GM12878 (cell line): ENCODE measurements at places on chromosomes 7 and 10. TPM values are rescaled to one million over a fixed set of nuclear protein-coding genes. Genes with fewer than 3 reads are reported as not detected.
A peak's percentile ranks its signal among the peaks of the same experiment; 100 is the strongest.

DNA sequence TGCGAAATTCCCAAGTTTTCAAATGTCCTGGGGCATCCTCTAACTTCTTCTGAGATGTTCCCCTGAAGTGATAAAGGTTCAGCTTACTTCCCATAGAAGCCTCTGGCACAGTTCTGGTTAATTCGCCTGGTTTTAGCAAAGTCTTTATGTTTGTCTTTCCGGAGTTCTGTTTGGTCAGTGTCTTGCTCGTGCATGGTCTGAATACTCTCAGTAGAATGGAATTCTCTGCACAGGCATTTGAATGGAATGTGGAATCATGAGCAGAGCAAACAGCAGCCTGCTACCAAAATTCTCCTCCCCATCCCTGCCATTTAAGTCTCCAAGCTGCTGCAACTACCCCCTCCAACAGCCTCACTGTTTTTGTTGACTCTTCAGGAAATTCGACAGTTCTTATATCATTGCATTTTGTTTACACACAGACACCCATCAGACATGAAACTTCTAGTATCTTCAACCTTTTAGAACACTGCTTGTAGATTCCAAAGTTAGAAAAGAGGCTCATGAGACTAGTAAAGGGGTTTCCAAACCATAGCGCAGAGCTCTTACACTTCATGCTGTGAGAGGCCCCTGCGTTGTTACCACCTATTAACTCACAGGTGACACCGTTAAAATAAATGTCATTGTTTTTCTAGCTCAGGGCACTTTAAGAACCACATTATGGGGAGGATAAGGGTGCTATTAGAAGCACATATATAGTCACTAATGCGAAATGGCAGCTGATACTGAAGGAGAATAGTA lies 129.7 kb downstream of the PLCE1 start:
- H3K4me1 ChIP-seq = no peaks in the 10 kb centered on the region
- H3K27me3 ChIP-seq = no peaks in the 10 kb centered on the region
- no peak overlapping the region for H3K27ac ChIP-seq
- DNase-seq = no peak

Gene EBLN1
- polyA plus RNA-seq = not detected in 2 replicates

Gene MLXIPL
- polyA plus RNA-seq = not detected in 2 replicates

- peak overlapping the region; percentile 77 for H3K4me3 ChIP-seq
- no peaks in the 10 kb centered on the region; the same call in 1 of the 2 replicates for H3K4me1 ChIP-seq
- no peaks in the 10 kb centered on the region for H3K27me3 ChIP-seq
- peak overlapping the region; percentile 73 for H3K27ac ChIP-seq
These were observed 566 bp downstream of the ASNS start for GRCh38 chr7:97871659-97872024.

Gene LRRD1
- not detected in 2 replicates for polyA plus RNA-seq

DNA sequence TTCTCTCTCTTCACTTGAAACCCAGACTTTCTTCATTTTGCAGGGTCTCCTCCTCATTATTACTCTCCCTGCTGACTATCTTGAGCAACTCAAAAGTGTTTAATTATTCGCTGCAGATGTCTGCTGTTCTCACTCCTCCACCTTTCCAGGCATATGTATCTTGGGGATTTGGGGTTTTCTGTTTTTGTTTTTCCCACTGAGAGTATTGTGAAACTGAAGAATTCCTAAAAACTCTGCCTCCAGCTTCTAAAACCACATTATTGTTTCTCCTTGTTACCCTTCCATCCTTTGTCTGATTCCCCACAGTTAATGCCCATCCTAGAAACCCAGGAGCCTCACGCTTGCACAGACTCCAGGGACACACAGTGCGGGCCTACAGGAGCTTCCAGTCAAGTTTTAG lies 51.3 kb downstream of the WNT2 start:
- no peaks in the 10 kb centered on the region for H3K27me3 ChIP-seq
- H3K4me3 ChIP-seq = no peak overlapping the region
- no peaks in the 10 kb centered on the region for H3K4me1 ChIP-seq

Gene PON3
- polyA plus RNA-seq = 0.65 and 1.0 TPM in 2 replicates

GRCh38 chr10:7102084-7102483 lies 308.8 kb downstream of the SFMBT2 start:
- H3K4me3 ChIP-seq = no peak overlapping the region
- H3K27me3 ChIP-seq = no peaks in the 10 kb centered on the region; the same call in none of the 2 replicates
- no peak for DNase-seq
- H3K4me1 ChIP-seq = no peaks in the 10 kb centered on the region
- no peak overlapping the region for H3K27ac ChIP-seq

Gene AGMO
- polyA plus RNA-seq = not detected in 2 replicates

- no peaks in the 10 kb centered on the region for H3K27me3 ChIP-seq
- H3K4me3 ChIP-seq = no peak overlapping the region
- no peaks in the 10 kb centered on the region for H3K36me3 ChIP-seq
- H3K27ac ChIP-seq = no peak overlapping the region
- DNase-seq = no peak
These were observed 1119.2 kb downstream of the CNTNAP2 start for GRCh38 chr7:147235645-147236382.

- no peak for DNase-seq
- H3K4me1 ChIP-seq = peaks cover 31% of the 10 kb centered on the region
- peaks cover 1% of the 10 kb centered on the region; the same call in 1 of the 2 replicates for H3K36me3 ChIP-seq
- peak overlapping the region; percentile 59 for H3K27ac ChIP-seq
- H3K27me3 ChIP-seq = no peaks in the 10 kb centered on the region
- H3K4me3 ChIP-seq = peak overlapping the region; percentile 35; the same call in 1 of the 2 replicates
These were observed 118.2 kb downstream of the CDK6 start for GRCh38 chr7:92717993-92718716.

GRCh38 chr10:26890956-26891355 lies 30.2 kb upstream of the ABI1 start:
- no peak overlapping the region for H3K27ac ChIP-seq
- no peak for DNase-seq
- no peaks in the 10 kb centered on the region; the same call in 1 of the 2 replicates for H3K27me3 ChIP-seq
- H3K4me1 ChIP-seq = no peaks in the 10 kb centered on the region
- no peak overlapping the region for H3K4me3 ChIP-seq

DNA sequence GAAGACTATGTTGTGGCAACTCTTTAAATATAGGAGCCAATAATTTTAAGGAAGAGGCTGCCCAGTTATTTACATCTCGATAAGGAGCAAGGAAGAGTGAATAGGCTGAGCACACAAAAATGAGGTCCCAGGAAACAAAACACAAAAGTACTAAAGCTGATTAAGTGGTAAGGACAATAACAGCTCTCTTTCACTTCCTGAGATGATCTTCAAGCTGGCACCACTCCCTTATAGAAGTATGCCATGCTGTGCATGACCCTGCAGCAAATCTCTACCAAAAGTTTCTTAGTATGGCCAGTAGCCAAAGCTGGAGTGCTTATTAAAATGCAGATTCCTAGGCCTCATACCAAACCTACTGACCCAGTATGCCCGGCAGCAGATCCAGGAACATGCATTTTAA lies 39.7 kb downstream of the CADPS2 start:
- no peaks in the 10 kb centered on the region for H3K4me1 ChIP-seq
- no peak overlapping the region for H3K4me3 ChIP-seq
- H3K27me3 ChIP-seq = no peaks in the 10 kb centered on the region
- DNase-seq = no peak
- H3K27ac ChIP-seq = no peak overlapping the region
- no peaks in the 10 kb centered on the region for H3K36me3 ChIP-seq

- no peak overlapping the region for H3K4me3 ChIP-seq
- no peaks in the 10 kb centered on the region for H3K27me3 ChIP-seq
- H3K36me3 ChIP-seq = peaks cover under 1% of the 10 kb centered on the region; the same call in 1 of the 2 replicates
- no peak overlapping the region for H3K27ac ChIP-seq
- DNase-seq = no peak
These were observed 223.0 kb downstream of the ELFN1 start for GRCh38 chr7:1893036-1893435.

- DNase-seq = no peak
- peaks cover 41% of the 10 kb centered on the region for H3K27me3 ChIP-seq
- no peak overlapping the region for H3K4me3 ChIP-seq
- H3K27ac ChIP-seq = no peak overlapping the region
These were observed 6.8 kb upstream of the GATA3 start for GRCh38 chr10:8047452-8048280.

Gene HELLS
- 128 and 144 TPM in 2 replicates for polyA plus RNA-seq

Gene H2BK1
- polyA plus RNA-seq = not detected in 2 replicates

DNA sequence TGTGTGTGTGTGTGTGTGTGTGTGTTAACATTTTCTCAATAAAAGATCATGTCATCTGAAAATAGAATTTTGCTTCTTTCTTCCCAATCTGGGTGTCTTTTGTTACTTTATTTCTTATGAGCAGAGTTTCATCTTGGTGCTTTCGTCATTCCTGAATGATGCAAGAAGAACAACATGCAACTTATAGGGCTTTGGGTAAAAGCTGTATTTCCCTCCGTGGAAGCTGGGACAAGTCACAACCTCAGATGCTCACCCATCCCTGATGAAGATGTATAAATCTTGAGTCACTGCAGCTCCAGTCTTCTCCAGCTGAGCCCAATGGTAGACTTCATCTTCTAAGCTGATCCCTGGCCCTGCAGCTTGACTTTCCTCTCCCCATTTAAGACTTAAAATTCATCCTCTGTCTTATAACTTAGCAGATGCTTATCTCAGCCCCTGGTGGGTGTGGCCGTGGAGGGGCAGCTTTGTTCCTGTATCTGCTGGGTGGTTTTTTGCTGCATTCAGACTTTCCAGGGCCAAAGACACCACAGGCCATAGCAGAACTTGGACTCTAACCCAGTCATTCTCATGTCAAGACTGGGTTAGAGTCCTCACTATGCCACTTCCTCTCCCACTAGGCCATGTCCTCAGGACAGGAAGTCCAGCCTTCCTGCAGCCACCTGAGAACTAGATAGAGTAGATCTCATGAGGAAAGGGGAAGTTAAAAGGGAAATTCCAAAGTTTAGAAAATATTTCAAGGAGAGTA lies 356.4 kb downstream of the TNS3 start:
- H3K4me1 ChIP-seq = peaks cover 9% of the 10 kb centered on the region
- H3K27me3 ChIP-seq = no peaks in the 10 kb centered on the region
- DNase-seq = no peak
- H3K4me3 ChIP-seq = no peak overlapping the region
- no peaks in the 10 kb centered on the region for H3K36me3 ChIP-seq

DNA sequence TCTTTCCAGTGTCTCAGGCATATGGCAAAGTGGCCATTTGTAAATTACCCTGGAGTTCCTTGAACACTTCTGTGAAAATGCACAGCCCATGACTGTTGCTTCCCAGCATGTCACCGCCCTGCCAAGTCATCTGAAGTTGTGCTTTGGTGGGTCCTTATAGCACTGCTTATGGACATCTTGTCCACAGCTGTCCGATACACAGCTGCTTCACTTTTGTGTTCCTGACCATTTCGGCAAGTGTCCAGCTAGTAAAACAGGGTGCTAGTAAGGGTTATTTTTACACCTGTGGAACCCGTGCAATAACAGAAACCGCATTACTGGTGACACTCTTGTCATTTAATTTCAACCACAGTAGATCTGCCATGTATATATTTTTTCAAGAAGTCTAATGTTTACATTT lies 29.7 kb downstream of the PIP4K2A start:
- no peaks in the 10 kb centered on the region; the same call in 1 of the 2 replicates for H3K36me3 ChIP-seq
- no peak for DNase-seq
- no peak overlapping the region for H3K4me3 ChIP-seq
- H3K27ac ChIP-seq = peak overlapping the region; percentile 82
- H3K27me3 ChIP-seq = no peaks in the 10 kb centered on the region

- no peak for DNase-seq
- no peak overlapping the region for H3K4me3 ChIP-seq
- H3K27me3 ChIP-seq = no peaks in the 10 kb centered on the region; the same call in 1 of the 2 replicates
- no peak overlapping the region for H3K27ac ChIP-seq
These were observed 39.6 kb downstream of the NEUROG3 start for GRCh38 chr10:69533658-69534057.

GRCh38 chr10:123903621-123904020 lies 12.0 kb upstream of the CPXM2 start:
- H3K27ac ChIP-seq = no peak overlapping the region
- DNase-seq = no peak
- H3K27me3 ChIP-seq = peaks cover 2% of the 10 kb centered on the region; the same call in 1 of the 2 replicates
- no peaks in the 10 kb centered on the region for H3K36me3 ChIP-seq
- H3K4me1 ChIP-seq = no peaks in the 10 kb centered on the region
- no peak overlapping the region for H3K4me3 ChIP-seq

- DNase-seq = no peak
- 0 out of 2 replicates have a peak, but pooled peaks cover 2% of the 10 kb centered on the region for H3K27me3 ChIP-seq
- no peaks in the 10 kb centered on the region for H3K4me1 ChIP-seq
- no peak overlapping the region for H3K4me3 ChIP-seq
- no peaks in the 10 kb centered on the region for H3K36me3 ChIP-seq
- H3K27ac ChIP-seq = no peak overlapping the region
These were observed 21.7 kb upstream of the PFKP start for GRCh38 chr10:3045471-3046209.

DNA sequence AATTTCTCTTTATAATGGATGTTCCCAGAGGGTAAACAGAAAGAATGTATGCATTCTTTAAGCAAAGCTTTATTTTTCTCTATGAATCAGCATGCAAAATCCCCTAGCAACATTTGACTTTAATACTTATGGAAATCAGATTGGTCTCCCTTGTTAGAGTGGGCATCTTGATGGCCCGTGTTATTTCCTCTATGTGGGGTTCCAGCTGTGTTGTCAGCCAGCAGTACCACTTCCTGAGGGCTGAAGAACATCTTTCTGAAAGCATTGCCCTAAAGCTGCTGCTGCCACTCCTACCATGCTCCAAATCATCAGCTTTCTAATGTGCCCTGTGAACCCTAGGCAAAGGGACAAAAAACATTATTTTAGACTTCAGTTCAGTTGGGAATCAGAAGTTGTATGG lies 70.4 kb upstream of the HECTD2 start:
- no peaks in the 10 kb centered on the region for H3K36me3 ChIP-seq
- H3K27ac ChIP-seq = no peak overlapping the region
- no peaks in the 10 kb centered on the region for H3K4me1 ChIP-seq
- DNase-seq = no peak
- no peak overlapping the region for H3K4me3 ChIP-seq

- H3K4me3 ChIP-seq = no peak overlapping the region
- H3K27ac ChIP-seq = no peak overlapping the region
- no peak for DNase-seq
- H3K4me1 ChIP-seq = peaks cover 33% of the 10 kb centered on the region
These were observed 375 bp upstream of the FGF8 start for GRCh38 chr10:101776161-101776817.

Gene LIPM
- not detected in 2 replicates for polyA plus RNA-seq

DNA sequence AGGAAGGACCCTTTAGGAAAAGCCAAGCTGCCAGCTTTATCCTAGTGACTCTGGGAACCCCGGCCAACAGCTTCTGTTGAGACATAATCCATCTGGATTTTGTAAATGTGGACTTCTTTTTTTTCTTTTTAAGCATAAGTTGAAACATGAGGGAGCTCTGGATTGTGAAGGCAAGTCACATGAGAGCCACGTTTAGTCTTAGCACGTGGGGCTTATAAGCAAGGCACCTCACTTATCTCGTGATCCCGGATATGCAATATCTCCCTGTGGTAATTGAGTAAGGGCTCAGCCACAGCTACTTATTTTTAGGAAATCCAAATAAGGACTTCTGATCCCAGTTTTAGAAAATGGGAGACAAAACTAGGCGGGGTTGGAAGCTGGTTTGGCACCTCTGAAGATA lies 111.2 kb upstream of the PTN start:
- no peaks in the 10 kb centered on the region for H3K36me3 ChIP-seq
- H3K27me3 ChIP-seq = no peaks in the 10 kb centered on the region
- H3K27ac ChIP-seq = no peak overlapping the region

Gene PROSER2
- polyA plus RNA-seq = not detected in 2 replicates
